ENCODE measurements at places on chromosomes 7 and 10. TPM values are rescaled to one million over a fixed set of nuclear protein-coding genes. Genes with fewer than 3 reads are reported as not detected.

Gene PNLIPRP1
- total RNA-seq, result not detected

Gene SSC4D
- total RNA-seq, result 0.64 TPM

- no peak for DNase-seq
These were observed 27.1 kb downstream of the VIPR2 start for GRCh38 chr7:159117366-159118196.

GRCh38 chr7:90777465-90777864 lies 181.3 kb downstream of the CDK14 start:
- DNase-seq, result no peak

Gene MYPN
- total RNA-seq, result 18.6 TPM

Gene SNCG
- 3.5 TPM for total RNA-seq

DNA sequence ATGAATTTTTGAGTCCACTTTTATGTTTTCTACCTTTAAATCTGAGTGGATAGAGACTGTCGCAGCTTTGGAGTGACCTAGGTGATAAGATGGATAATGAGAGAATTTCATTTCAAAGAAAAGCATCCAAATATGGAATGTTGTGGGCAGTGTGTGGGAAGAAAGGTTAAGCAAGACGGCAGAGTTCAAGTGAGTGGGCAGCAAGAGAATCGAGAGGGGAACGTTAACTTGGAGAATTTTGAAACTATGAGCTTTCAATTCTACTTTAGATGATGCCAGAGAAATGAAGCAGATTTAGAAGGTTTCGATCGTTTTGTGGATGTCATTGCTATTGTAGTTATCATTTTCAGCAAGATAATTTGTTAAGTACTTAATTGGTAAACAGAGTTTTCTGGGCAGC lies 73.0 kb downstream of the XRCC2 start:
- DNase-seq, result peak; percentile 11

DNA sequence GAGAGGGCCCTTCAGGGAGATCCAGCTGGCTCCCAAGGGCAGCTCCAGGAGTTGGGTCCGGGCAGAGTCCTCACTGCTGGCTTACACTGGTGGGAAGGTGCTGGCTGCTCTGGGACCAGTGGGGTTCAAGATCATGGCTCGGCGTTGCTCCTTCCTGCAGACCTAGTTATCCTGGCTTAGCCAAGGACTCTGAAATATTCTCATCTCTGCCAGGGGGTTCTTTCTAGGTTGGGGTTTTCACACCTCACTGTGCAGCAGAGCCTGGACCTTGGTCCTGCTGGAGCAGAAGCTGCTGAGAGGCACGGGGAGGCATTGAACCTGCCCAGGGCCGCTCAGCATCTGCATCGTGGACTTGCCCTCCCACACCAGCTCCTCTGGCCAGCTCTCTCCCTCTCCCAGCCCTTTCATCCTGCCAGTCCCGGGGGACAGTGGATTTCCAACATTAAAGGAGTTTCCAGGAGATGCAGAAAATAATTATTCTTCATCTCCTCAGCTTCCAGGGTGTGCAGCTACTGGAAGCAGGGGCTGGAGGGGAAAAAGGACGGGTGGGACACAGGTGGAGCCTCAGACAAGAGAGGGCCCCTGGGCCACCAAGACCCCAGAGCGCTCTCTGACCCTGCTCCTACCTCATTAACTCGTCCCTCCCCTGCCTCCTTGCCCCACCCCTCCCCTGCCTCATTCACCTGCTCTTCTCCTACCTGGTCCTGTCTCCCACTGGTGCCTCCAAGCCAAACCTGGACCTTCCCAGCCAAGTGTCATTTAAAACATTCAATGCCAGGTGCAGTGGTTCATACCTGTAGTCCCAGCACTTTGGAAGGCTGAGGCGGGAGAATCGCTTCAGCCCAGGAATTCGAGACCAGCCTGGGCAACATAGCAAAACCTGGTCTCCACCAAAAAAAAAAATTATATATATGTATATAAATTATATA lies 42.5 kb downstream of the JAKMIP3 start:
- DNase-seq, result no peak

GRCh38 chr10:112287844-112288243 lies 4.6 kb downstream of the TECTB start:
- DNase-seq, result no peak

DNA sequence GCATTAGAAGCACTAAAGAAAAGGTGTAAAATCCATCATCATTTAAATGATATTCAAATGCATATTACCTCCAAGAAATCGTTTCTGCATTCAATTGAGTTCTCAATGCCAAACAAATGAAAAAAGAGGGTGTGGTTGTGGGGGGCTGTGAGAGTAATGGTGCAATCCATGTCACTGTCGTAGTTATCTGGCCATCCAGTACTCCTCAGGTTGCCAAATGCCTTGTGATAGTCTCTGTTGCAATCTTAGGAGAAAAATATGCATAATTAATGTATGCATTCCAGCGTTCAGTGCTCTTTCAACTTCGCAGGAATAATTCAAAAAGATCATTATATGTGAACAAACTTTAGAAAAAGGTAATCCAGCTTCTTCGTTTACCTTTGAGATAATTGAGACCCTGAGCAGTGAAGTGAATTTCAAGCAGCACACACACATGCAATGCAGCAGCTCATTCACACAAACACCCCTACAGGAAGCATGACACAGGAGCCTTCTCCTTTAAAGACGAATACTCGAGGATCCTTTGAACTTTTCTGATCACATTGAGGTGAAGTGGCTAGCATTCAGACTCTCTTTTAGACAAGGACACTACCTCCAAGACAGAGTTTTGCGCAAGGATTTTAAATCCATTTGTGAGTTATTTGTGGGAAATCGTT lies 73.4 kb downstream of the OR13A1 start:
- no peak for DNase-seq

GRCh38 chr10:100318207-100318606 lies 11.8 kb downstream of the PKD2L1 start:
- no peak for DNase-seq

GRCh38 chr10:78406648-78407008 lies 373.0 kb downstream of the RPS24 start:
- no peak for DNase-seq

GRCh38 chr10:30386801-30387588 lies 37.9 kb upstream of the MTPAP start:
- no peak for DNase-seq

DNA sequence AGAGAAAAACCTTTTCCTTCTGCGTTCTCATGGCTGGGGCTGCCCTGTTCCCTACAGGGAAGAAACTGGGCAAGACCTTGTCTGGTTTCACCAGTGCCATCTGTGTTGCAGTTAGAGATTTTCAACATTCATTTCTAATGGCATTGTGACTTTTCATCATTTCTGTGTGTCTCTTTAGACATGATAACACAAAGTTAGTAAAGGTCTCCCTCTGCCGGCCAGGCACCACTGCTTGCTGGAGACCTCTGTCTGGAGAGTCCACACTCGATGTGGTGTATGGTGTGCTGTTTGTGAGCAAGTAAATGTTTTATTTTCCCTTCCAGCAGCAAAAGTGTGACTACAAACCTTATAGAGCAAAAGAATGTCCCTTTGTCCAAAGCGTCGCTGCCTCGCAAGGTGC lies 213.5 kb downstream of the PAXIP1 start:
- DNase-seq, result no peak

Gene SLC29A4
- 2.2 TPM for total RNA-seq

- DNase-seq, result no peak
These were observed 145.6 kb downstream of the GLCCI1 start for GRCh38 chr7:8114175-8114574.

GRCh38 chr7:5212633-5213285 lies 22.7 kb downstream of the WIPI2 start:
- no peak for DNase-seq

GRCh38 chr10:103969857-103970627 lies 3.1 kb downstream of the SLK start:
- no peak for DNase-seq

Gene CPA5
- total RNA-seq, result not detected

GRCh38 chr10:86290933-86291615 lies 75.5 kb downstream of the GRID1 start:
- DNase-seq, result no peak

GRCh38 chr10:14413523-14413922 lies 82.8 kb upstream of the FRMD4A start:
- DNase-seq, result peak; percentile 6

DNA sequence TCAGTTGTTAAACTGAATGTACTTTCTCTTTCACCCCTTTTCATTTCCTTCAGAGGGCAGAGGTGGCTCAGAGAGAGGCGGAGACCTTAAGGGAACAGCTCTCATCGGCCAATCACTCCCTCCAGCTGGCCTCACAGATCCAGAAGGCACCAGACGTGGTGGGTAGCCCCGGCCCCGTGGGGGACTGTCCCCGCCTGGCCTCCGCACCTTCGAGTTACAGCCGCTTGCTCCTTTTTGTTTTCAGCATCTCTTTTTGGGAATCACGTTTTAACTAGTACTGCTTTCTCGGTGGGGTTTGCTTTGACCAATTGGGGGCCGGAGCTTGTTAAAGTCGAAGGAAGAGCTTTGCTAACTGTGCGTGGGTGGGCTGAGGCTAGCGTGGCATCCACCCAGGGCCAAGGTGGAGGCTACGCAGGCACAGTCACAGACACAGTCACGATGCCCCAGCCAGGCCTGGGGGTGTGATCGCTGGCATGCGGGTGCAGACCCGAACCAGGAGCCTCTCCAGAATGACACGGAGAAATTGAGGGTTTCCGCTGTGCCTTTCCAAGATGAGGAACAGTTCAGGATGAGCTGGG lies 116.2 kb upstream of the SH2B2 start:
- DNase-seq, result no peak

- DNase-seq, result no peak
These were observed 157.8 kb downstream of the NRP1 start for GRCh38 chr10:33176688-33177087.

DNA sequence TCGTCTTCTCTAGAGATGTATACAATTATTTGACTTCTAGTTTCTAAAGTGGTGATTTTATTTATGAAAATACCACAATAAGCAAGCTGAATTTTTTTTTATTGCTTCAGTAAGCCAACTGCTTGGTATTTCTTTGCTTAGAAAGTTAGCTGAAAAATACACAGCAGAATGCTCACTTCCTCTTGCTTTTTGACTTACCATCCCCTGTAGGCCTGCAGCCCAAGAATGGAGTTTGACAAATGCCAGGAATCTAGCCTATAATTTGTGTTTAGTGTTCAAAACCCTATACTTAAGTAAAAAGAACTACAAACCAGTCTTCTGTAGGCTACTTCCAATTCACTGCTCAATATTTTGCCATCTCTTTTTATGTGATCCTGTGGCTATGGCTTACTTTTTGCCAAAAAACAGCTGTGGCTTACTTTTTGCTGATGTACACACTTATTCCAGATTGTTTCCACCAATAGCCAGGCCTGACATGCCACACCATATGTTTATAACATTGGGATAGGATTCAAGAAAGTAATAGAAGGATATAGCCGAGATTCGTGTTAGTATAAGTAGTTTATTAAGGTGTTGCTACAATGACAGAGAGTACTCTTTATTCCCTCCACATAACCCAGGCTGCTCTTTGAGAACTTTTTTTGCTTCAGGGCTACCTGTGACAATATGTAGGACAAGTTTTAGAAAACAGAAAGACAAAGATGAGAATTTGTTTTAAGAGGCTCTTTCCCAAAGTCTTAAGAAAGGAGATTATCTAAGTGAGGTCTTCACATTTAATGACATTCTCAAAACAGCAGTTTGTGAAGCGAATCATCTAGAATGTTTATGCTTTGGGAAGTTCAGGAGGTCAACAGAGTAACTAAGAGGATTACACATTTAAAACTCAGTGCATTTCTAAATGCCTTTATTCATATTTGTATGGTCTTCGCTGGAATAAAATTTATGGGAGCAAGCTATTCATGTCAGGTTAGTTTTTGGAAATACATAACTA lies 263.9 kb upstream of the FZD1 start:
- peak; percentile 36 for DNase-seq

- DNase-seq, result no peak
These were observed 468.8 kb upstream of the AUTS2 start for GRCh38 chr7:69129524-69129923.

- DNase-seq, result no peak
These were observed 20.1 kb downstream of the NXPH1 start for GRCh38 chr7:8453535-8453934.

GRCh38 chr10:69413221-69413865 lies 3.4 kb downstream of the TACR2 start:
- DNase-seq, result peak; percentile 76

Gene RPEL1
- total RNA-seq, result 0.43 TPM

Gene DYDC2
- under 0.01 TPM for total RNA-seq

Gene ADCYAP1R1
- total RNA-seq, result not detected

DNA sequence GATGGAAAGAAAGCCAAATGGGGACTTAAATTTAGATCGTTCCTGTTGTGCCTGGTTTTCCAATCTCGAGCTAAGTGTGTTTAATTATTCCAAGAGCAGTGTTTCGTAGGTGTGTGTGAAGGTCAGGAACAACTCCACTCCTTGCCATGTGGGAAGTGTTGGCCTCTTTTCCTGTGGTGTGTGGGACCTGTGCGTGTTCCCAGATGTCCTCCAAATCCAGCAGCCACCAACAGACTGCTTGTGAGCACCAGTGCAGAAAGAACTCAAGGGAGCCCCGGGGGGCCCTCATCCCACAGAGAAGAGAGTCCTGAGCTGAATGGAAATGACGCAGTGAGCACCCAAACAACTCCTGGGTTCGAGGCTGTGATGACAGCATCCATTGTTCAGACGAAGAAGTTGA lies 227.7 kb downstream of the TMEM178B start:
- DNase-seq, result no peak

- DNase-seq, result no peak
These were observed 35.2 kb downstream of the CCDC71L start for GRCh38 chr7:106625678-106626301.

- peak; percentile 56 for DNase-seq
These were observed 48.1 kb downstream of the PDLIM1 start for GRCh38 chr10:95242581-95243317.

Gene CUBN
- total RNA-seq, result 0.86 TPM

GRCh38 chr10:49287689-49288340 lies 11.2 kb upstream of the C10orf71 start:
- no peak for DNase-seq

Gene BHLHA15
- not detected for total RNA-seq

DNA sequence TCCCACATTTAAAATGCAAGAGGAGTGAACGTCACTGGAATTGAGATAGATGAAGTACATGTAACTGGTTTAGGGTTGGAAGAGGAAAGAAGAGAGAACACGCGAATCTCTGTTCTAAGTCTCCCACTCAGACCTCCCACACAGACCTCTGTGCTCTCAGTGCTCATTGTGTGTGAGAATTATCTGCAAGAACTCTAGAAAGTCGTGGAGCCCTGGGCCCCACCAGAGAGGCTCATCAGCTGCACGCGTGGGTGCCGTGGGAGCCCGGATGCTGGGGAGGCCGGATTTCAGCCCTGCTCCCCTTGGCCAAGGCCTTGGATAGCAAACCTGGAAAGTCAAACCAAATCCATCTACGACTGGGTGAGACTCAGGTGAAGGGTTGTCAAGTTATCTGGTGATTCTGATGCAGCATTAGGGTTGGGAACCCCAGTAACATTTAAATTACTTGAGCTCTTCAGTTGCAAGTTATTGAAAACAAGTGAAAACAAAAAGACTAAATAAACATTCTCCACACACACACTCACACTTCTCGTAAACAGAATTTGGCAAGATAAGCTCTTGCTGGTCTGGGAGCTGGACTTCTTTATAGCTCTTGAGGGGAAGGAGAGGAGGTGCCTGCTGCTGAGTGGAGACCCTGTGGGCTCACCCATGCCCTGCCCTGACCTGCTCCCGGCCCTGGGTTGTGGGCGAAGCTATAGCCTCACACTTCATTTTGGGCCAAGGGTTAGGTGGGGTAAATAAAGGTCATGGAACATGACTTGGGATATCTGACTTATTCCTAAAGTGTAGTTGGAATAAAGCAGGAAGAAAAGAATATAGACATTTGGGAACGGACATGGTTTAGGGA lies 250.3 kb downstream of the ADARB2 start:
- DNase-seq, result no peak

Measured in fibroblast of villous mesenchyme (primary cell).